ENCODE measurements at places on chromosomes 7 and 10.

- no peak for DNase-seq
Measured at GRCh38 chr10:103114876-103115275, 78.2 kb downstream of the NT5C2 start.

GRCh38 chr10:10364902-10365301, 652.8 kb upstream of the CELF2 start:
- no peak for DNase-seq

- DNase-seq, result no peak
Measured at GRCh38 chr10:15363031-15363430, 8.1 kb downstream of the FAM171A1 start.

DNA sequence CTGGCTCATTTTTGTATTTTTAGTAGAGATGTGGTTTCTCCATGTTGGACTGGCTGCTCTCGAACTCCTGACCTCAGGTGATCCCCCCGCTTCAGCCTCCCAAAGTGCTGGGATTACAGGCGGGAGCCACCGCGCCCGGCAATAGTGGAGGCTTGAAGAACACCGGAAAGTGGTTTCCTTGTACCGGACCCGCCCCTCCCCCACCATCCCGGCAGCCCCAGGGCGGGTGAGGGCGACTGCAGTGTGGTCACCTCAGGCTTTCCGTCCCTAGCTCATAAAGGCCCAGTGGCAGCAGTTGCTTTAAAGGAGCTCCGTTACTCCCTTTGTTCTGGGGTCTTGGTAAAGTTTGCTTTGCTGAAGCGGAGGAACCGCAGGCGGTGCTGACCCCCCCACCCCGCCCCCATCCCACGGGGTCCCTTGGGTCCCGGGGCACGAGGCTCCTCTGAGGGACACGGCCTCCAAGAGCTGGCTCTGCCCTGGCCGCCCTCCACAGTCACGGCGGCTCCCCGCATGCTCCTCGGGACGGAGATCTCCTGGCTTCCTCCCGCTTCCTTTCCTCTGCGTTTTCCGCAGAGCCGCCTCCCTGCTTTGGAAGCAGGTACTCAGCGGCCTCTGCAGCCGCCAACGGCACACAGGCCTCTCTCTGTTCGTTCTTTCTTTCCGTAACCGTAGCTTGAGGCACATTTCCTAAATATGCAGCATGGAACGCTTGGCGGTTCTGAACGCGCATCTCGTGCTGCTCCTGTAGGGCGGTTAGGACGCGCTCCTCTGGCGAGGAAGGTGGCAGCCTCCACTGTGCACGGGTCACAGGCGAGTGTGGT, 77.3 kb downstream of the DNAJB6 start:
- DNase-seq, result no peak

DNA sequence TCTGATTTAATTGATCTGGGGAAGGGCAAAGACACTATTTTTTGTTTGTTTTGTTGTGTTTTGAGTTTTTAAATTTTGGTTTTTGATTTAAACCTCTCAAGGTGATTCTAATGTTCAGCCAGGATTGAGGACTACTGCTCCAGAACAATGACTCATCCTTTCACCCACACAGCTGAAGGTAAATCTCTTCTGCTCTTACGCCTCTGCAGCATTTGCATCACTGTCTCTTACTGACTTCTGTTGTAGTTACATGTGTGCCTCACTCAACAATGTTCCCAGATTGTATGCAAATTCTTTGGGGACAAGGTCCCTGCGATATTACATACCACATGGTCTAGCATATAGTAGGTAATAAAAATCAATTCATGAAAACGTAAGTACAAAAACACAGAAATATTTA, 467.5 kb upstream of the LRRN3 start:
- DNase-seq, result no peak

DNA sequence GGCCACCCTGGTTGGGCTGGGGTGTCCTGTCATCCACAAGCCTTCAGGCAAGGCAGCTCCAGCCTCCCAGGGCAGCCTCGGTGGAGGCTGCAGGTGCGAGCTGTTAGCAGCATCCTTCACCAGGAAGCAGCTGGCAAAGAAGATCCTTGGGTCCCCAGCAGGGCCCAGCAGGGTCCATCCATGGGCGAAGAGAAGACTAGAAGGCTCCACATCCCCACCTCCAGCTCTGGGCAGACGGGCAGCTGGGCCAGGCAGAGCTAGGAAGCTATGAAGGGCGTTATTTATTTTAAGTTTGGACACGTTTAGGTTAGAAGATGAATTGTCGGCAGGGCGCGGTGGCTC, 348.5 kb downstream of the TCERG1L start:
- no peak for DNase-seq

GRCh38 chr7:50121286-50121685, 28.2 kb upstream of the ZPBP start:
- DNase-seq, result no peak

DNA sequence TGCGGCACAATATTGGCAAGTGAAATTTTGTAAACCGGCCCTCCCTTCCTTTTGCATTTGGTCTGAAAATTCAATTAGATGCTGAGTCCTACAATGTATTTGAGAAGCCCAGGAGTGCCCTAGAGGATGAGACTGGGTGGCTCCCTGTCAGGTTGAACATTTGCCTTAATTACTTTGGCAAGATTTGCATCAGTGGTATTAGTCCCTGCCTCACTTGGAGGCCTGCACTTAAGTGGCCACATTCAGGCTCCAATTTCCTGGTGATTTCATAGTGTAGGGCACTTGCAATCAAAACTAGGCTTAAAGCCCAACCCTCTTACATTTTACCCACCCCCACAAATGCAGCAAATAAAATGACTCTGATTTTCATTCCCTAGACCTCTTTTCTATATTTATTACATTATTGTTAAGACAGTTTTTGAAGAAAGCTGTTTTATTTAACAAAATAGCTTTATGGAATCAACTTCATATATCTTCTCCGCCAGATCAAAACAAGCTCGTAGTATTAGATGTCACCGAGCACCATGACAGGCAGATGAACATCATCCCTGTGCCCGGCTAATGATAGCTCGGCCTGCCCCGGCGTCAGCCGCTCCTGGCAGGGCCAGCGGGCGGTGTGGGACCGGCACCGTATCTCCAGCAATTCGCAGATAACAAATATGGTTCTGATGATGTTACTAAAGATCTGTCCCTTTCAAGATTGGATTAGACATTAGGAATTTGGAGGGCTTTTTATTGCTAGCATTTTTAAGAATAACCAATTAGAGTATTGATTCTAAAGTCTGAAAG, 73.6 kb downstream of the EGFR start:
- DNase-seq, result no peak

DNA sequence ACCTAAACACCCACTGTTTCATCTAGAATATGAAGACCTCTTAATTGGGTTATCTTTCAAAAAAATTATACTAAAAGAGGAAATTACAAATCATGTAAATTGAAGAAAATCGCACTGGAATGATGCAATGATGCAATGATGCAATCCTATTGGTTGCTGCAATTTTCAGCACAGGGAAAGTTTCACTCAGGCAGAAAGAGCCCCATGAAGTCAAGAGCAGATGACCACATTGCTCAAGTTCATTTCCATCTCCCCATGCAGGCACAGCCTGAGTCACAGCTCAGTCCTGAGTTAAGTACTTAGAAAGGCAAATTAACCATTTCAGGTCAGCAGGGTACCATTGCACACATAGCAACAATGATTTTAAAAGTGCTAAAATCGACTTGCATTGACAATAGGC, 180.3 kb upstream of the MYO3A start:
- no peak for DNase-seq

DNA sequence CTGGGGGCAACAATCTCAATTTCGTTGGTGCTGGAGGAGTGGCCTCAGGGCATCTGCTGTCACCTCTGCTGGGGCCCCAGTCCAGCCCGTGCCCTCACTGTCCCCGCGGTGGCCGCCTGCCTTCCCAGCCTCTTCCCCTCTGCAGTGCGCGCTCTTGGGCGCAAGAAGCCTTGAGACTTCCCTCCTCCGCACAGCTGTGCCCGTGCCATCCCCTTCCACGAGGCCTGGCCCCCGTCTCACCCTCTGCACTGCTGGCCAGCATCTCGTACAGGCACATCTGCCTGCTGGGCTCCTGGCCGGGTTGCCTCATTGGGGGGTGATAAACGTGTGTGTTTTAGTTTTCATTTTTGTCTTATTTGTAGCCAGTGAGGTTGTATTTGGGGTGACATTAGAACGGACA, 14.0 kb downstream of the IDI2 start:
- no peak for DNase-seq

DNA sequence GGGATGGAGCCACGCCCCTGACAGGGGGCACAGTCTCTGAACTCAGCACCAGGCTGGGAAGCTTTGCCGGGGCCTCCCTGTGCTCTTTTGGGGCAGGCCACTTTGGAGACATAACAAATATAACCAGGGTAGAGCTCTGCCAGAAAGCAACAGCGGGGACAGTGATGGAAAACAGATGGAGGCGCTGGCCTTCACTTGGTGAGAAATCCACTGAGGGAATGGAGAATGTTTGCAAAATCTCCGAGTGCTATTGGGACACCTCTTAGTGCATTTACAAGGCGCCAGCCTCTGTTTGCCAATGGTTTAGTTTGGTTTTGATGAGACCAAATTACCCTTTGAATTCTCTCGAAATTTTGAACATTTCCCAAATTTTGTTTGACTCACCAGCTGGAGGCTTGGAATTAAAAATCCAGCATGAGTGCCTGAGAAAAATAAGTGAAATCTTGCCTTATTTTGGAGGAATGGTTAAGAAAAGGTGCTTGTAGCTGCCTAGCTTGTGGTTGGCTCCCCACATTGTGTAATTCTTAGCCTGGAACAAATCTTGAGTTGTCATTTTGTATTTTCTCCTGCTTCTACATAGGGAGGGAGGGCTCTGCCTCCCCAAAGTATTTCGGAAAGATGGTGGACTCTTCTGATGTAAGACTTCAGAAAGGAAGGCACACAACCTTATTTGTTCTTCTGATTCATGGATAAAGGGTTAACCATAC, 980.5 kb downstream of the LRMDA start:
- DNase-seq, result no peak

- no peak for DNase-seq
Measured at GRCh38 chr7:150830937-150831336, 21.4 kb upstream of the AOC1 start.

DNA sequence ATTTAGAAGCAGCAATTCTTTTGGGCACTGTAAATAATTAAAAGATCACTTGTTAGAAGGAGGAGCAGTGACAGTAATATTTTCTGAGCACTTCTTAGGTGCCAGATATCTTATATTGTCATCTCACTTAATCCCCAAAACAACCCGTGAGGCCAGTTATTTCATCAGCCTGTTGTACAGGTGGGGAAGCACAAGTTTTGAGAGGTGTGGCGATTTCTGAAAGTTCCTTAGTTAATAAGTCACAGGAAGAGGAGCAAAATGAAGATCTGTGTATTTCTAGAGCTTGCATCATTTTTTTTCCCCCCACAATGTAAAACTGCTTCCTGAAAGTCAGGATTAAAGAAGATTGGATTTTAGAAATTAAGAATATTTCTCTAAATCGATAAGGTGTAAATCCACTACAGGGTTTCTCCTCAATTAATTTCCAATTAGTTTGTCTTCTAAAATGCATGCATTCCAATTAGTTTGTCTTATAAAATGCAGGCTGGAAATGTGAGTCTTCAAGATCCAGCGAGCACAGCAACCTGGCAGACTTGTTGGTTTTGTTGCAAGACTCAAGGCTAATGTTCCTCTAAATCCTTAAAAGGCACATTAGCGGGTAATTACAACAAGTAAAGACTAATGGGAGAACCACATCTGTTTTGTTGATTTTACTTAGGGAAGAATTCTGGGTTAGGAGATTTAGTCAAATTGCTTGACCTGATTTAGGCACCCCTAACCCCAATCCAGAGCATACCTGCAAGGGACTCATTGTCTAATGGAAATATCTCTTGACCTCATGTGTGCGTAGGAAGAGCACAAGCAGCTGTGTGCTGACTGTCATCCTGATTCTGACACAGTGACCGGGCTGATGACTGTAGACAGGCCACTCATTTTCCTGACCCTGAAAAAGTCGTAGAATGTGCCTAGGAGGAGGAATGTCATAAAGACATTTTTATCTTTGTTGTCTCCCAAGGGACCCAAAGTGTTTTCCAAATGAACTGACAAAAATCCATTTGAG, 272.0 kb downstream of the BAMBI start:
- DNase-seq, result no peak

GRCh38 chr7:50262916-50263690, 41.4 kb upstream of the IKZF1 start:
- no peak for DNase-seq

GRCh38 chr10:49361735-49362568, 33.9 kb downstream of the DRGX start:
- DNase-seq, result no peak

- DNase-seq, result no peak
Measured at GRCh38 chr10:120474956-120475355, 17.9 kb downstream of the PLPP4 start.

DNA sequence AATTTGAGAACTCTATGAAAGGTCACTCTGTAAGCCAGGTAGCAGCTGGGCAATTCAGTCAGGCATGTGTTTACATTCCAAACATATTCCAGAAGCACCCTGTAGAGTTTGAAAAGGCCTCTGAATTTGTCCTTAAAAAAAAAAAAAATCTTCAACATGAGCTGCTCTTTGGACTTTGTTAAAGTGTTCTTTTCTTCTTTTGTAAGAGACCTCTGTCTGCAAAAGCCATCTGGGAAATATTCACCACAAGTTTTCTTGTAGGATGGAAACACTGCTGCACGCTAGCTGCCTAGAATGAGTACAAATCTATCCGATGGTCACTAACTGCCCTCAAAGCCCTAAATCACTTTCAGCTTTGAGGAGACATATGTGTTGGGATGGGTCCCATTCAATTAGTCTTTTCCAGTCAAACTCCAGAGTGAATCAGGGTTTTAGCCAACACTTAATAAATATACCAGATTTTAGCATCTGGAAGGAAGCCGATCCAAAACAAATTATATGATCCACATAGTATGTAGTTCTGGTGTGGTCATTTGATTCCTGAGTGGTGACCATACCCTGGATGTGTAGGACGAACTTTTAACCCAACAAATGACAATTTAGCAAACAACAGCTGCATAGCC, 85.9 kb downstream of the CD36 start:
- DNase-seq, result no peak

- no peak for DNase-seq
Measured at GRCh38 chr10:89029181-89029580, 38.6 kb downstream of the FAS start.

GRCh38 chr7:72309476-72309875, 102.7 kb downstream of the CALN1 start:
- no peak for DNase-seq

- DNase-seq, result no peak
Measured at GRCh38 chr7:73593207-73594045, 15.0 kb upstream of the TBL2 start.

- no peak for DNase-seq
Measured at GRCh38 chr10:34565934-34566333, 249.2 kb downstream of the PARD3 start.

DNA sequence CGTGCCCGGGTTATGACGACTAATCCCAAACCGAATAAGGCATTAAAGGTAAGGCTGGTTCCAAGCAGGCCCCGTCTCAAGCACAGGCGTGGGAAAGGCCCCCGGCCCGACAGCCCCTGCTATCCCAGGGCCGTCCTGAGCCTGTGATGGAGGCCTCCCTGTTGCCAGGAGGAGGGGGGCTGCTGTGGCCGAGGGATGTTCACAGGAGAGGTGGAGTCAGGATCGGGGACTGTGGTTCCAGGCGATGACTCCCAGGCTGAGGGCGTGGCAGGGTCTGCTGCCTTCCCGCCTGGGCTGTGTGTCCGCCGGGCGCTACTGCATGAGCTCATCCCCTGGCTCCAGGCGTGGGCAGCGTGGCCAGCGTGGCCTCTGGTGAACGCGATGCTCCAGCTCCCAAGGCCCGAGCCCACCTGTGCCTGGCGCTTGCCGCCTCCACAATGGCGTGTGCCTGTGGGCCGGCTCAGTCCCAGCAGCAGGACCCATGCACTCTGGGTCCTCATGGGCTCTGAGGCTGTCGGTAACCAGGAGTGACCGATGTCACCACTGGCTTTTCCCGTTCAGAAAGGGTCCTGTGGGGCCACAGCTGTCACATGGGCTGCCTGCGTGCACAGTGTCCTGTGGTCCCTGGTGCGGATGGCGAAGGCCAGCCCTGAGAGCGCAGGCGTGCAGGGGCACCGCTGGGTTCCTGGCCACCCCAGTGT, 8.8 kb downstream of the MAFK start:
- DNase-seq, result no peak

Data from stimulated activated CD8-positive, alpha-beta memory T cell treated with anti-CD3 and anti-CD28 coated beads, Interleukin-4, amount 100 ng/mL, for 24 hours (primary cell).